ENCODE measurements at places on chromosomes 2 and 18.

DNA sequence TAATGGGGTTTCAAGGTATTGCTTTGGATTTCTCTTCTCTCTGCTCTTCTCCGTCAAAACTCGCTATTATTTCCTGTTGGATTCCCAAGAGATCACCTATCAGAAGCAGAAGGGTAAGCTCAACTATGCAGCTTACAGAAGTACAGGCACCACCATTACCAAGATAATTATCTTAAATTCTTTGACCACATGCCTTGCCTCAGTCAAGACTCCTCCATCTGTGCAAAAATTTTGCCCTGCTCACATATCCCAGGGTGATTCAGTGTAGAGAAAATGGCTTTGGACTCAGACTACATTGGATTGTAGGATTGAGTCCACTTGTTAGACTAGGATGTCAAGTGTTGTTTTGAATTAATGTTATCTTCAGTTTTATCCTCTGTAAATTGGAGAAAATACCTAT lies 698.7 kb downstream of the TDRD15 start:
- DNase-seq, result no peak

DNA sequence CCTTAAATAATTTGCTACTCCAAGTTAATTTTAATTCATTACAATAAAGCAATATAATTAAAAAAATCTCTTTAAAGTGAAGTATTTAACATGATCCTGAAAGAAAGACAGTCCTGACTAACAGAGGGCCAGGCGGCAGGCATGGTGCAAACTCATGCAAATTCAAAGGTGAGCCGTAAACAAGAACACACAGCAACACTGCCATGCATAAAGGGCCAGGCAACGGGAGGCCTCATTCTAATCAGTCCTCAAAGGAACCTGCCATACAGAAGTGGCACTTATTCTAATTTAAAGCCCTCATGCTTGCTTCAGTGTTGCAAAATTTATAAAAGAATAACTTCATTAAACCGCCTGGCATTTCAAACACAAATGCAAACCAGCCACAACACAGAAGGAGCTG lies 277.0 kb downstream of the ZNF521 start:
- DNase-seq, result no peak

GRCh38 chr2:239936838-239937581 lies 88.1 kb downstream of the NDUFA10 start:
- DNase-seq, result peak; percentile 7

- no peak for DNase-seq
Measured at GRCh38 chr2:60317844-60318243, 235.6 kb downstream of the BCL11A start.

DNA sequence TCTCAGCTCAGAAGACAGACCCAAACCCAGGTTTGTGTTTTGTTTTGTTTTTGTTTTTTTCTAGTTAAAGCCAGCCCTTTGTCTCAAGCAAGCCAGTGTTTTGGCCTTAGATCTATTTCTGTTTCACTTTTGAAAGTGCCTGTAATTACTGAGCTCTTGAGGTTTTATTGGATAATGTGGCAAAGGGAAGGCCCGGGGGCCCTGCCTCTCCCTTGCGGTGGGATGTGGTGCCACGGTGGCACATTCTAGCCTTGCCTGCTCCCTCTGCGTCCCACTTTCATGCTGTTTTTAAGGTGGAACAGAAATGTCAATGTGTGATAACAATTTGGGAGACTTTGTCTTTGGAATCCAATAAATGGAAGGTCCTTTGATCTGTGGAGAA lies 2.5 kb downstream of the HPCAL1 start:
- no peak for DNase-seq

DNA sequence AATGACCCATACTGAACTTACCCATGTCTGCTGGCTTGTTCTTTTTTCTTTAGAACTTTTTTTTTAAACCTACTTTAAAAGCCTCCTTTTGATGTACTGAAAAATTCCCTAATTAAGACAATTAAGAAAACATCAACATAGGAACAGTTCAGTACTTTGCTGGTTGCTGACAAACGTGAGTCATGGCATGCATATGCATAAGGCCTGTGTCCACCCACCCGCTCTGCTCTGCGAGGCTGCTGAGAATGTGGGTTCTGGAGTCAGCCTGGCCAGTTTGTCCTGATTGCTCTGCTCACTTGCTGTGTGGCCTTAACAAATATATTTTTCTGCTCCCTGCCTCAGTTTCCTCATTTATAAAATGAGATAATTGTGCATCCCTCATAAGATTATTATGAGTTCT lies 27.3 kb downstream of the LAMA3 start:
- DNase-seq, result no peak

DNA sequence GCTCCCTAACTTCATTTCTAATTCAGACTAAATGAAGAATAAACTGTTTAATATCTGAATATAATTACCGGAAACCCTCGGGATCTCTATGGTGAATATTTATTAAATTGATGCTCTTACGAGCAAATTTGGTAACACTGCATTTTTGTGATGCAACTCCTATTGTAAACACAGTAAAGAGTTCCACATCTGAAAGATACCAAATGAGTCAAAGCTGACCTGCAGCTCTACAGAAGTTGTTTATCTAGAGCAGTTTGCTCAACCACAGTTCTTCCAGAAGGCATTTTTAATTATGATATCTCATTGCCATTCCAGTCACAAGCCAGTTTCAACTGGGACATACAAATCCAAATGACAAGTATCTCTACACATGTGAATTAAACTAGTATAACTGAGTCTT lies 129.7 kb downstream of the PKP4 start:
- no peak for DNase-seq

GRCh38 chr2:240418311-240418710 lies 17.2 kb upstream of the GPC1 start:
- DNase-seq, result peak; percentile 3

DNA sequence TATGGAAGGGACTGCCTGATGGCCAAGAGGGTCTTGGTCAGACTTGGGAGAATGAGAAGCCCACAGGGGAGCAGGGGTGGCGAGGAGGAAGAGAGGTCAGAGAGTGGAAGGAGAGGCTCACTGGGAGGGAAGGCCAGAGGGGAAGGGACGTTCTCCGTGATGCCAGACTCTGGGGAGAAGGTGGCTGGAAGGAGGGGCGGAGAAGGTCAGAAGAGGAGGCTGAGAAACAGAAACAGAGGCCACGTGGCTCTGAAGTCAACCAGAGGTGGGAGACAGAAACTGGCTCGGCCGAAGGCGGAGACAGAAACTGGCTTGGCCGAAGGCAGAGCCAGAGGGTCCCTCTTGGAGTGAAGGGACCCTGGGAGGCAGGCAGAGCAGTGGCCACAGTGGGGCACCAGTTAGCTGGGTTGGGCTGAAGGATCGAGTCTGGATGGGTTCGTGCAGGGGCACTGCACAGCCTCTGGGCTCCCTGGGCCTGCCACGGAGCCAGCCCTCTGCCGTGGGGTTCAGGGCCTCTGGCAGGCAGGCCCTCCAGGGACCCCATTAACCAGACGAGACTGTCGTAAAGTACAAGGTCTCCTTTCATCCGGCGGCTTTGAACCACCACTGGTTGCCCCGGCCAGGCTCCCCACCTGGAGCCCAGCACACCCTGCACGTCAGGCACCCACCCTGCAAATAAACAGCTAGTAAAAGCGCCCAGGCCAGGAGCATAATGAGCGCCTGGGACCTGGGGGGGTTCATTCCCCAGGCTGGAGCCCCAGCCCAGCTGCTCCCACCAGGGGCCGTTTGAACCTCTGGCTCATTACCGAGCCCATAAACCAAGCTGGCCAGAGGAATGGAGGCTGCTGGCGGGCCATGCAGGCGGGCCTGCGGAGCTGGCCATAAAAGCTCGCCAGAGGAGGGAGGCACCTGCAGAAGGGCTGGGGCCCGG lies 218.8 kb downstream of the DYSF start:
- DNase-seq, result peak; percentile 6

- DNase-seq, result no peak
Measured at GRCh38 chr2:38892819-38893218, 3.1 kb downstream of the ARHGEF33 start.

GRCh38 chr2:6780765-6781274 lies 84.9 kb downstream of the CMPK2 start:
- peak; percentile 31 for DNase-seq

- DNase-seq, result no peak
Measured at GRCh38 chr2:232488721-232489300, 1.2 kb upstream of the ECEL1 start.

DNA sequence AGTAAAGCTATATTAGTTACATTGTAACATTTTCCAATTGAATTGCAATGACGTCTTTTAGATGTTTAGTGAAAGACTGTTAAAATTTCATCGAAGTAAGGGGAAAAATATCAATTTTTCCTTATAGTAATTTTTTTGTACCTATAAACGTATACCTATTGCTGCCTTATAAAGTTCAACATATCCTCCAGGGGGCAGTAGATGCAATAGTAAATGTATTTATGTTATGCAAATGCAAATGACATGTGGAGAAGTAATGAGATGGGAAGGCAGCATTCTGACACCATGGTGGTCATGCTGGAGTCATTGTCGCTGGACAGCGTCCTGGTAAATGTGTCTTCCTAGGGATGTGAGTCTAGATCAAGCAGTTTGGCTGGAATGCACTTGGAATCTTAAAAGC lies 38.7 kb downstream of the MSTN start:
- no peak for DNase-seq

DNA sequence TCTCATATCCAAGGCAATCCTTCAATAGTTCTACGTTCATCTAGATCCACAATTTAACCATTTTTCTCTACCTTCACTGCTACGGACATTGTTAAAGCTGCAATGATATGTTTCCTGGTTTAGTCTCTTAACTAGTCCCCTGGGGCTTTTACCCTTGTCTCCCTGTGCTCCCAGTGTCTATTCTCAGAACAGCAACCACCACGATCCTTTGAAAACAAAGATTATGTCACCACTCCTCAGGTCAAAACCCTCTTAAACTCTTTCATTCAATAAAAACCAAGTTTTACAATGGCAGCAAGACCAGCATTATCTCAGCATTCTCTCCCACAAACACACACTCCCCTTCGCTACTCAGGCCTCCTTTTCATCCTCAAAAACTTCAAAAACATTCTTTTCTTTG lies 298.2 kb upstream of the CHST9 start:
- no peak for DNase-seq

- no peak for DNase-seq
Measured at GRCh38 chr2:240290432-240291336, 144.8 kb upstream of the GPC1 start.

GRCh38 chr2:237862528-237862895 lies 3.1 kb downstream of the RAMP1 start:
- DNase-seq, result no peak

DNA sequence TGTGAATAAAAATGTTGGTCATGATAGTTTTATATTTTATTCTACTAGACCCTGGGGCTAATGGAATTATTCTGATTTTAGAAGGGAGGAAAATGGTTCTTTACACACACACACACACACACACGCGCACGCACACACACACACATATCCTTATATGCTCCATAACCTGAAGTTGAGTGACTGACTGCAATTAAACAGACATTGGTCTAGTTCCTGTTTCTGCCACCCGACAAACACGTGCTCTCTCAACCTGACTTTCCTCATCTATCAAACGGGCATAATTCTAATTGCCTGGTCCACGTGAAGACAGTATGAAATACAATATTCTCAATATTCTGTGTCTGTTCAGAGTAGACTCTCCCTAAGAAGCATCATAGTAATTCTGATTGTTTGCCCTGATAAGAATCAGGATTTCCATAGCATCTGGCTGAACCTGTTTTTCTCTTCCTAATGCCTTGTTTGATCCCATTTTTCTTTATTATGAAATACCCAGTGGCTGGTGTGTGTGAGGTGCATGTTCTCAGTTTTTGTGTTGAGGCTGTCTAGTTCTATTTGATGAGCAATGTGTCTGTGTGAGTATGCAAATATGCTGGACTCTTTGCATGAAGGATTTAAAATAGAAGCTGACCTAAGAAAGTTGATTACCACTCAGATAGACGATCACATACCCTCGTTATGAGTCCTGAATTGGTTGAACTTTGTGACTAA lies 51.0 kb downstream of the SETBP1 start:
- no peak for DNase-seq

DNA sequence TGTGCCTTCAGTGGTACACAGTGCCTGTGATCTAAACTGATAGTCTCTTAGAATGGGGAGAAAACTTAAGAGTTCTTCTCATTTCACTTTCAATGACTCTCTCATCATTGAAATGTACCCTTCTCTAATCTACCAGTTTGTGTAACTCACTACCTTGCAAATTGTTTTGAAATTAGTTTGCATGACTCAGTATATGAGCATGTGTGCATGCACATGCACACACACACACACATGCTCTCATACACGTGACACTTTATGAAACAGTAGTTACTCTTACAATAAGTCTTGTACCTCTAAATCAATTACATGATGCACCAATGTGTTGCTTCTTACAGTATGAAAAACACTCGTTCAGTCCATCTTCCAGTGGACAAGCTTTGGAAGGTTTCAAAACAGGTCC lies 10.6 kb downstream of the LYPD6B start:
- no peak for DNase-seq

- DNase-seq, result no peak
Measured at GRCh38 chr2:106120432-106120831, 73.7 kb downstream of the UXS1 start.

- no peak for DNase-seq
Measured at GRCh38 chr2:233197022-233197421, 54.5 kb upstream of the ATG16L1 start.

GRCh38 chr2:1625281-1626001 lies 118.9 kb downstream of the PXDN start:
- DNase-seq, result peak; percentile 44

DNA sequence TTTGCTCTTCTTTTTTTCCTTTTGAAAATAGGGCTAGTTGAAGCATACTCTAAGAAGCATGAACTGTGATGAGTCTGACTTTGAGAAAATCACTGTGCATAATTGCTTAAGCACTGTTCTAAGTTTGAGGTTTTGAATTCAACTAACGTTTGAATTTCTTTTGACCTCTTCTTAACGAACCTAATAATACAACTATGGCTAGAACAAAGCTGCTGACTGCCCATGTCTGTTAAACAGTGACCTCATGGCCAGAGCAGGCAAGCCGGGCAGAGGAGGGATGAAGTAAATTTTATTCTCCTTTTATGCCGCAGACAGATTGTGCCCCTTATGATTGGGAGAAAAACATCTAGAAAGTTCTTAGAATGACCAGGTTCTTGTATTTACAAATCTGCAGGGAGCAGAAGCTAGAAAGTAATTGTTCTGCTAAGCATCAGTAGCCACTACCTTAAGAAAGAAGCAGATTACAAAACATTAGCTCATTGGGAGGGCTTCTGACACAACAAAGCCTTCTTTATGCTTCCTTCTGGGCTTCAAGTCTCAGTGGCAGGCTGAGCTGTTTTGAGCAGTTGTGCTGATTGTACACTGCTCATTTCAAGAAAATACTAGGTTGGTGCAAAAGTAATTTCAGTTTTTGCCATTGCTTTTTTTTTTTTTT lies 97.8 kb upstream of the RASGRP3 start:
- no peak for DNase-seq

All from ovary (tissue), 10 donors.